Erythroblast (primary cell): ENCODE measurements at places on chromosomes 6 and 20.

GRCh38 chr6:14660806-14661579, 543.4 kb downstream of the CD83 start:
- peak; percentile 6 for DNase-seq

- no peak for DNase-seq
Measured at GRCh38 chr6:151300267-151300991, 60.7 kb downstream of the AKAP12 start.

- peak; percentile 51 for DNase-seq
Measured at GRCh38 chr6:86856937-86857563, 80.3 kb upstream of the HTR1E start.

- no peak for DNase-seq
Measured at GRCh38 chr6:20159781-20160540, 52.3 kb downstream of the MBOAT1 start.

DNA sequence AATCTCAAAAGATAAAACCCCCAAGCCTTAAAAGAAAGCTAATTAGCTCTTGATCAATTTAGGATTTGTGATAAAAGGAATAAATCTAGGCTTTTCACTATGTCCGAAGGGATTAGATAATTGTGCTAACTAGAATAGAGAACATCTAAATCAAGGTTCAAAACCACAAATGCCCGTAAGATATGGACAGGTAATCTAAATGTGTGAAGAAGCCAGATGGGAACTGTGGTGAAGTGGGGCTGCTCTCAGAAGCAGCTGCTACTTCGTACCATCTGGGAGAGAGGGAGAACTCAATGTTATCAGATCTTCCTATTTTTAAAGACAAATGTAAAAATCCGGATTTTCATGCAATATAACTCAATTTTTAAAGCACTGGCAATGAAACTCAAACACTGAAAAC, 44.2 kb downstream of the NCOA6 start:
- no peak for DNase-seq

DNA sequence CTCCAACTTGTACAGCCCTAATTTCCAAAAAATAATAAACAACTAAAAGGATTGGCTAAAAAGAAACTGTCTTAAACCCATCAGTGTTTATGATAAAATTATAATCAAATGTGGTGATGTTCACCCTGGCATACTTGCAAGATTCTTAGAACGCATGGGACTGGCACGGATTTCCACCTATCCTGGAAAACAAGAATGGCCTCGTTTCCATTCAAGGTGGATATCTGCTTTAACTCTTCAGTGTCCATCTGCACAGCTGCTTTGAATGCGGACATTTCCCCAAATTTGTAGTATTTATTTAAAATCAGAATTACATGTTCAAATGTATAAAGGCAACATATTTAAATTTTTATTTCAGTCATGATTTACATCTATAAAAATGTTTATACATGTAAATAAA, 4.2 kb downstream of the CNR1 start:
- no peak for DNase-seq
